ENCODE measurements at places on chromosomes 13 and 19.

DNA sequence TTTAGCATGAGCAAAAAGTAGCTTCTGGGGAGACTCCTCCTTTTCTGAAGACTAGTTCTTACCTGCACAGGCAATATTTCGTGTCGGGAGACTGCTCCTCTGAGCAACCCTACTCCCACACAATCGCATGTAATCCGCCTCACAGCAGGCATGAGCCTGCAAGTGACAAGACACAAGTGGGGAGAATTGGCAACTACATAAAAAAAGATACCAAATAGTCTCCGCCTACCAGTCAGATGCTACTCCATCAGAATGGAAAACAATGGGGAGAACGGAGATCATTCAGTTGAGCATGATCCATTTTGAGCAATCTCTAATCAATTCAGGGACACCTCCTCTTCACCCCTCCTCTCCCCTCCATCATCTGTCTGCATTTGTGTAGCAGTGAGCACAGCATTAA, 321.0 kb downstream of the COG6 start:
- no peak for DNase-seq

- no peak for DNase-seq
Observed at GRCh38 chr13:47893527-47893926, 107.5 kb downstream of the SUCLA2 start.

GRCh38 chr13:36531746-36532486, 99.6 kb downstream of the CCNA1 start:
- DNase-seq = peak; percentile 16

DNA sequence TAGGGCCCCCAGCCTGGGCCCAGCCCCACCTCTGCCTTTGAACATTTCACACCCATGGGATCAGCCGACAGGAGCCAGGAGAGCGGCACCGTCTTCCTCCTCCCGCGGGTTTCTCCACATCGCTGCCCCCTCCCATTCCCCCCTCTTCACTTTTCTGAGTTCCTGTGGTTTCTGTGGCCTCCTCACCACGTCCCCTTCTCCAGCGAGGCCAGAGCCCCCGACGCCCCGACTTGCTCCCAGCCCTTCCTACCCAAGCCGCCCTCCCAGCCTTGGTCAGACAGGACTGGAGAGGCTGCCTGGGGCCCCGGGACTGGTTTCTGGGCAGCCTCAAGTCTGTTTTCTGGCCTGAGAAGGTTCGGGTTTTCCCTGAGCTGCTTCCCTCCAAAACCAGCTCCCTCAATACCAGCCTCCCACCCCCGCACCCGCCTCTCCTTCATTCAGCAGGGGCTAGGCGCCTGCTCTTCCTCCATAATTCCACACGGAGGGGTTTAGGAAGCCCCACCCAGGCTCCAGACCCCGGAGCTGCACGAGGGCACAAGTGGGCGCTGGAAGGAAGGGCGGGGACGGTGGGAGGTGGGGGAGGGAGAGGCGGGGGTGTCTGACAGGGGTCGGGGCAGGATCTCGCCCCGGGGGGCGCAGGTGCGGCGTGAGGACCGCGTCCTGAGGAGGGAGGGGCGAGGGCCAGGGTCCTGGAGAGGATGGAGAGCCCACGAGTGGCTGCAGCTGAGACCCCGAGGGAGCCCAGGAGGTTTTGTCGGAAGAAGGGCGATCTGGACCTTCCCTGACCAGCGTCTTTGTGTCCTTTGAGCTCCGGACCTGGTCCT, 4.0 kb upstream of the SIGLEC10 start:
- no peak for DNase-seq

DNA sequence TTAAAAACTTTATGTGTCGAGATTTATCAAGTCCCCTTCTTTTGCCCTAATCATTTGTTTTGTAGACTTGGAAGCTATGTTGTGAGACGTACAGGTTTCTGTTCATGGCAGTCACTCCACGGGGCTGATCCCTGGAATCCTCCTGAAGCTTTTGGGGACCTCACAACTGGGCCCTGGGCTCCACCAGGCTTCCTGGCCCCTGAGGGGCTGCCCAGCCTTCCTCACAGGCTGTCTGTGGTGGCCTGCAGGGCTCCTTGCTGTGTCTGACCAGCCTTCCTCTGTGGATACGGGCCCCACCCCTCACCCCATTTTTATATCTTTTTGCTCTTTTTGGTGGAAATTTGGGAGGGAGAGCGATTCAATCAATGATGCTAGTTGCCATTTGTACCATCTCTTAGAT, 38.1 kb downstream of the CHST8 start:
- no peak for DNase-seq

DNA sequence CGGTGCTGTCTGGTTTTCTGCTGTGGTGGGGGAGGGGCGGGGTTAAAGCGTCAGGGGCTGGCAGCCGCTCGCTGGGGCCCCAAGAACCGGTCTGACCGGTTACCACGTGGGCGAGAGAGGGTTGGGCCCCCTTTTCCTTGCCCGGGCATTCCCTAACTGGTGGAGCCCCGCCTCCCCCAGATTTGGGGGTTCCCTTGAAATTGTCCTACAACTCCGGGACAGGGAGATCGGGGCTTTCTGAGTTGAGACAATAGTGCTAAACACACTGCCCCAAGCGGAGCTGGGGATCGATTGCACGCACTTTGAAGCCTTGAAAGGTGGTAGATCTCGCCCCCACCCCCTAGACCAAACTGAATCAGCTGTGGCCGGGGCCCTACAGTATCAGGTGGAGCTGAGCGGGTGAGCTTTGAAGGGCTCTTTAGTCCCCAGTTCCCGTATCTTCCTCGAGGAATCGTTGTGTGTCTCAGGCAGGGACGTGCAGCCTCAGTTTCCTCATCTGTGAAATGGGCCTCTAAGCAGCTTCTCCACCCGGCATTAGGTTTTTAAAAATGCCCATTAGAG, 4.8 kb downstream of the IER2 start:
- DNase-seq = peak; percentile 27

GRCh38 chr19:8611877-8612806, 1.6 kb upstream of the ADAMTS10 start:
- DNase-seq = no peak

- DNase-seq = no peak
Observed at GRCh38 chr19:30092721-30093569, 150.9 kb downstream of the URI1 start.

DNA sequence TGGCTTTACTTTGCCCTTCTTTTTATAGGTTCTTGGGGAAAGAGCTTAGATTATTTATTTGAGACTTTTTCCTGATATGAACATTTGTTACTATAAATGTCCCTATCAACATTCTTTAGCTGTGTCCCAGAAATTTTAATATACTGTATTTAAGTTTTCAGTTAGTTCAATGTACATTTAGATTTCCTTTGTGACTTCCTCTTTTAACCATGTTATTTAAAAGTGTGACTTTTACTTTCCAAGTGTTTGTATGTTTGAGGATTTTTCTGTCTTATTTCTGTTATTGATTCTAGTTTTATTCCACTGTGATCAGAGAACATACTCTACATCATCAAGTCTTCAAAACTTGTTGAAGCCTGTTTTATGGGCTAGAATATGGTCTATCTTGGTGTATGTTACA, 72.7 kb upstream of the SPRY2 start:
- DNase-seq = no peak

DNA sequence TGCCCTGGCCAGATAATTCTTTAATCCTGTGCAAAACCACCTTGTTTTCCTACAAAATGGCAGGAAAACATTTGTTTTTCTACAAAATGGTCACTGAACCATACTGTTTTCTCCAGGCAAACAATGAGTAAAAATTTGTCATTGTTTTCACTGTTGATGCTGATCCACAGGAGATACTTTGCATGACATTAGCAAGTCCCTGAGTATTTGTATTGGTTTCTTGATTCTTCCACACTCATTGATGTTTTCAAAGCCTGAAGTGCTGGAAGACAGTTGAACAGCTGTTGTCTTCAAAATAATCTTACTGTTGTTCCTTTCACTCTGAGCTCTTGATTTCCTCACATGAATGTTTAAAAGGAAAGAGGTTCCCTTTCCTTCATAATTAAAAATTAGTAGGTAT, 123.1 kb upstream of the HTR2A start:
- no peak for DNase-seq

DNA sequence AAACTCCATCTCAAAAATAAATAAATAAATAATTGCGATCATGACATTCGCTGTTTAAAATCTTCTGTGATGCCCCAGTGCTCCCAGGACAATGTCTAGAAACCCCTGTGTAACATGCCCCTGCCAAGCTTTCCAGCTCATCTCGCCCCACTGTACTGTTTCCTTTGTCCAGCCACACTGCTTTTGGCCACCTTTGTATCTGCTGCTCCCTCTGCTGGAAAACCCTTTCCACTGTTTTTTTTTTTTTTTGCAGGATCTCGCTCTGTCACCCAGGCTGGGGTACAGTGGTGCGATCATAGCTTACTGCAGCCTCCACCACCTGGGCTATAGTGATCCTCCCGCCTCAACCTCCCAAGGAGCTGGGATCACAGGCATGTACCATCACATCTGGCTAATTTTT, 7.5 kb downstream of the PLAUR start:
- no peak for DNase-seq

GRCh38 chr19:36128392-36128736, 11.5 kb upstream of the CAPNS1 start:
- peak; percentile 64 for DNase-seq

DNA sequence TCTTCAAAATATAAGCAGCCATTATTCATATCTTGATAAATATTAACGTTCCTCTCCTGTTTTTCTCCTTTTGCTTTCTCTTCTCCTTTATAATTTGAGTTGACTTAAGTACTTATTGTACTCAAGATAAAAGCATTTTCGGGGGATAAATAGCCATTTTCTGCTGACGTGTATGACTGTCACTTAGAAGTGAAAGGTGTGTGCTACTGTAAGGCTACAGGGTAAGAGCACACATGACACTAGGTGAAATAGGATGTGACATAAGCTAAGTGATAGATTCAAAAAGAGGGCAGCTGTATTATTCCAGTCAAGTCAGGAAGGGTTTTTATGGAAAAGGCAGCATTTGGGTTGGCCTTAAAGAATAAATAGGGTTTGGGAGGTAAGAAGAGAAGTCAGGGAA, 128.5 kb downstream of the GPC6 start:
- DNase-seq = no peak

DNA sequence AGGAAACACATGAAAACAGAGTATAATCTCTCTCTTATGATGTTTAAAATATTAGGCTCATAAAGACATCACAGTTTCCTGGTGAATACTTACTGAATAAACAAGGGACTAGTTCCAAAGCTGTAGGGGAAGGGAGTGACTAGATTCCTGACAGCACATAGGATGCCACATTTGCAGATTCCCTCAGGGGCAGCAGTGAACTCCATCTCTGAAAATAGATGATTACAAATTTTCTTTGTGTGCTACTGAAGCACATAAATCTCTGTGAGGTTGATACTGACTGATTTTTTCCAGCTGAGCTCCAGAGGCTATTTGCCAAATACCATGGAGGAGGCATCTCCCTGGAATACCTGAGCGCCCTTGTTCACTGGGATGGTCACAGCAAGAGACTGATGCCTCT, 77.3 kb downstream of the FGF9 start:
- DNase-seq = no peak

GRCh38 chr13:111006506-111007031, 91.7 kb upstream of the ANKRD10 start:
- DNase-seq = no peak

DNA sequence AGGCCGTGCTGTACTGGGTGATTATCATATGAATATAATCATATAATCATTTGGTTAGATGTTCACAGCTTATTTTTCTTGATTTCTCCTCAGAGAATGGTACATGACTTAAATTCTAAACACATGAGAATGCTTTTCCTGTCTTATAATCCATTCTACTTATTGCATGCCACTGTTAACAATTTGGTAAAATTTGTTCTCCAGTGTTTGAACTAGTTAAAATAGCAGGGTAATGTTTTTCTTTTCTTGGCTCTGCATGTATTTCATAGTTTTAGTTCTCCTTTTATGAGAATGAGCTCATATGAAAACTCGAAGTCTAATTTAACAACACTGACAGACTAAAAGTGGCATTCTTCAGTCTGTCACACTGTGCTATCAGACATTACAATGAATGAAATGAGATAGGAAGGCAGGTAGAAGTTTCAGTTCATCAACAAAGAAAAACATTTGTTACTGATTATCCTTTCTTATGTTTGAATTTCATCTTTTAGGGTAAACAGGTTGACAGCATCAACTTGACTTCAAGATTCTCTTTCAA, 10.2 kb downstream of the SPRYD7 start:
- no peak for DNase-seq

- no peak for DNase-seq
Observed at GRCh38 chr13:111480976-111481375, 160.5 kb downstream of the TEX29 start.

- no peak for DNase-seq
Observed at GRCh38 chr13:33933810-33934209, 115.9 kb downstream of the RFC3 start.

- DNase-seq = no peak
Observed at GRCh38 chr13:42875475-42876269, 94.3 kb downstream of the FAM216B start.

- no peak for DNase-seq
Observed at GRCh38 chr13:94389604-94390351, 89.7 kb downstream of the DCT start.

DNA sequence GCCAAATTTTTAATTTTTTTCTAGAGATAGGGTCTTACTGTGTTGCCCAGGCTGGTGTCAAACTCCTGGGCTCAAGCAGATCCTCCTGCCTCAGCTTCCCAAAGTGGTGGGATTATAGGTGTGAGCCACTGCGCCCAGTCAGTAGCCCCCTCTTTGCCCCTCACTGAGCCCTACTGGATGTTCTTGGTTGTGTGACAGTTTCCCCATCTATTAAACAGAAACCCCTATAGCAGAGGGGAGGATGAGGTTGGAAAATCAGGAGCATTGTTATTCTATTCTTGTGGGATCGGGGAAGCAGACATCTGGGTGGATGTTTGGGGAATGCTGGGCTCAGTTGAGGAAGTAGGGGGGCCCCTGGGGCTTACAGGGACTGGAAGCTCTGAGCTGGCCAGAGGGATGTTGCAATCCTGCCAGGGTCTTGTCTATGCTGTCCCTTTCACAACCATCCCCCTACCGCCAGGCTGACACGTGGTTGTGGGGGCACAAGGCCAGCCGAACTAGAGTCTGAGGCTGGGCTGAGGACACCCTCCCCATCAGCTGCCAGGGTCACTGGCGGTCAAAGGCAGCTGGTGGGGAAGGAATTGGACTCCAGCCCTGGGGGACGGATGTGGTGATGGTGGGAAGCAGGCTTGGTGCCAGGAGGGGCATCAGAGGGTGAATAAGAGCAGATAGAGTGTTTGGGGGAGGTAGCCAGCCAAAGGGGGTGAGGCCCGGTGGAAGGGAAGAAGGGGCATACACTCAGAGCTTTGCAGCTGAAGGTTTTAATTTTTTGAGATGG, 10.9 kb downstream of the APOC1 start:
- DNase-seq = peak; percentile 45

- DNase-seq = peak; percentile 63
Observed at GRCh38 chr19:2049741-2050348, 1.2 kb downstream of the MKNK2 start.

DNA sequence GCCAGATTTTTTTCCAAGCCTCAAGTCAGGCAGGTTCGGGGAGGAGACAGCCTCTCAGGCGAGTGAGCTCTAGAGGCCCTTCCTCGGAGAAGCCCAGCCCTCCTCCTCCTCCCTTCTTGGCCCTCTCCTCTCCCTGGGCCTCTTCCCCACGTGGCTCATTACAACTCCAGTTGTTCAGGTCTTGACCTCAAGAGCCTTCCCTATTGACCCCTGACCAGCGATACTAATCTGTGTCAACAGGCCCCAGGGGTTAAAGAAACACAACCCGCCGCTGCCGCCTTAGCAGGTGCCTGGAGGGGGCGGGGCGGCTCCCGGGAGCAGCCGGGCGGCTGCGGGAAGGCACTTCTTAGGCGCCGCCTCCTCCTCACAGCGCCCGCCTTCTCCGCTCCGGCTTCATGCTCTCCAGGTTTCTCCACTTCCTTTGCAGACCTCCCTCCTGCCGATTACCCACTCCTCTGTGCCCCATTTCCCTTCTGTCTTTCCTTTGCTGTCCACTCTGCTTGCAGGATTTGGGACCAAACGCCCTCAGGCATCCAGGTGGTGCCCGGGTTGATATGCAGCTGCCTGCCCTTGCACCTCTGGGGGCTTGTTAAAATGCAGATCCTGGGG, 51.0 kb downstream of the LYL1 start:
- no peak for DNase-seq
